Skin of body (tissue), 3 donors: ENCODE measurements at places on chromosomes 7 and 10. TPM values are rescaled to one million over a fixed set of nuclear protein-coding genes. Genes with fewer than 3 reads are reported as not detected.

CPVL gene
- total RNA-seq = 12.6 TPM

CTAGE4 gene
- total RNA-seq = 9.1 TPM

SLC16A9 gene
- 6.5 TPM for total RNA-seq

PLEKHS1 gene
- not detected for total RNA-seq

BAG3 gene
- 11.6 TPM for total RNA-seq

KIF20B gene
- total RNA-seq = 10.9 TPM

MSMB gene
- total RNA-seq = 4.8 TPM

ACTR3C gene
- 6.3 TPM for total RNA-seq

ZMYND11 gene
- total RNA-seq = 52.1 TPM

DTX2 gene
- total RNA-seq = 10.3 TPM

TFR2 gene
- 1.4 TPM for total RNA-seq

CADPS2 gene
- 8.3 TPM for total RNA-seq

KLF14 gene
- 0.89 TPM for total RNA-seq

CCSER2 gene
- total RNA-seq = 36.6 TPM

GPER1 gene
- total RNA-seq = 1.6 TPM

HECW1 gene
- total RNA-seq = 1.8 TPM

PCLO gene
- 3.8 TPM for total RNA-seq

ARID5B gene
- 68.3 TPM for total RNA-seq

SLC37A3 gene
- total RNA-seq = 54.9 TPM

ZWINT gene
- 18.6 TPM for total RNA-seq

NPY gene
- not detected for total RNA-seq

LRRD1 gene
- 0.30 TPM for total RNA-seq

ASB4 gene
- 2.9 TPM for total RNA-seq
